ENCODE measurements at places on chromosomes 2 and 18.

DNA sequence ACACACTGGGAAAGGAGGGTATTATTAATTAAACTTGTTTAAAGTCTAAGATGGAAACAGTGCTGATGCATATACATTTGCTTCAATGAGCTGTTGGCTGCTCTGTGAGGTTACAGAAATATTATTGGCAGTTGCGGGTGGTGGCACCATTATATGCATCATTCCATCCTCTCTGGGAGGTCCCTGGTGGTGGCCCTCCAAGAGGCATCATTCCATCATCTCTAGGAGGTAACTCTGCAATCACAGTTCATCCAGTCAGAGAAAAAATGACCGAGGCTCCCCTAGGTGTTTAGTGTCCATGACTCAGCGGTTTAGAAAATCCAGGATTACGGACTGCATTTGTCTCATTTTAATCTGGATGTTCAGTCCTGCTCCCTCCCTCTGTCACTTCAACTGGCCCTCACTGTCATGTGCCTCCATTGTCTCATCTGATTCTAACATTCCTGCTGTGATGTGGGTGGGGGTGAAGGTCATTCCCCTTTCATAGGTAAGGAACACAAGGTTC is 15.4 kb downstream of the AFF3 start:
- DNase-seq = no peak

GRCh38 chr2:226891780-226892590 is 56.1 kb downstream of the RHBDD1 start:
- no peak for DNase-seq

DNA sequence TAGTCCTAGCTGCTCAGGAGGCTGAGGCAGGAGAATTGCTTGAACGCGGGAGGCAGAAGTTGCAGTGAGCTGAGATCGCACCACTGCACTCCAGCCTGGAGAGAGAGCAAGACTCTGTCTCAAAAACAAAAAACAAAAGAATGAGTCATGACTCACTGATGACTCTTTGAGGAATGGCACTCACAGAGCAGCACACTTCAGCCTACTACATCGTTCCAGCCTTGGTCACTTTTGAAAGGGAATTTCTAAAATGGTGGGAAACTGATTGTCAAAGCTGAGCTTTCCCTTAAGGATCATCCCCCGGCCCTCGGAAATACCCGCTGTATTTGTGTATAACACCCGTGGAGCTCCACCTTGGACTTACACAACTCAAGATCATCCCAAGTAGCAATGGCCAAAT is 217.3 kb upstream of the HS6ST1 start:
- DNase-seq = no peak

DNA sequence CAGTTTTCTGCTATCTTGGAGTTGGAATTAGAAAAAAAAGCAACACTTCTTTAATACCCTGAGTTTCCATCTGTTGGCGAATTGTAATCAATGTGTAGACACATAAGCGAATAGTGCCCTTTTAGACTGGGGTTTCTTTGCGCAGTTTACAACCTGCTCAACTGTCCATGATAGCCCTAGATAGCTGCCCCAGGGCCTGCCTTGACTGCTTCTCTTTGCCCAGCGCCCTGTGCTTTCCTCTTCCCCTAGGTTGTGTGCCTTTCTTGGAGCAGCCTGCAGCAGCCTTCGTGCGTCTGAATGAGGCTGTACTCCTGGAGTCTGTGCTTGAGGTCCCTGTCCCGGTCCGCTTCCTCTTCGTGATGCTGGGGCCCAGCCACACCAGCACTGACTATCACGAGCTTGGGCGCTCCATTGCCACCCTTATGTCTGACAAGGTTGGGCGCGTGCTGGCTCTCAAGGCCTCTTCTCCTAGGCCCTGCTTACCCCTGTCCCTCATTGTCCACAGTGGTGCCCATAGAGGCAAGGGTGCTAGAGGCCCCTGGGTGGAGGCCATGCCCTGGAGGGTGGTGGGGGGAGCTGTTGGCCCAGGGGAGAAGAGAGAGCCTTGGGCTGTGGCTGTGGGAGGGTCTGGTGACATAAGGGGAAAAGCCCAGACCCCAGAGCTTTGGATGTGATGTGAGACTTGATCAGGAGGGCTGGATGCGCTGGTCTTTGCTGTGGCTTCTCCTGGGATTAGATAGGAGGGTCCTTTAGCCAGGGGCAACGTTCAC is 6.9 kb downstream of the SLC4A3 start:
- DNase-seq = no peak

DNA sequence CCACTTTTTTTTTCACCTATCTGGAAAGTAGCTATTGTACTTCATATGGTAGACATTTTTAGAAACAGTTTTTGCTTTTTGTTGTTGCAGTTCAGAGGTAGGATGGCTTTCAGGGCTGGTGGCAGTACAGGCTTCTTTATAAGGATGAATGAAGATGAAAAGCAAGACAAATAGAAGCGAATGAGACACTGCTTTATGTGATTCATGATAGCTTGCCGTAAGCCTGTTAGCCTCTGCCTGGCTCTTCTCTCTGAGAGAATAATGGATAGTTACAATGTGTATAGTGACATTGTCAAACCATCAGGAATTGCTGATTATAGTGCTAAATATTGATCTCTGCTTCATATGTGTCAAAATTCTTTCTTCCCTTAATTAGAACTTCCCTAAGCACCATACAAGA is 173.7 kb downstream of the NR4A2 start:
- no peak for DNase-seq

- DNase-seq = peak; percentile 42
Measured at GRCh38 chr18:63137999-63138435, 181.6 kb downstream of the BCL2 start.

DNA sequence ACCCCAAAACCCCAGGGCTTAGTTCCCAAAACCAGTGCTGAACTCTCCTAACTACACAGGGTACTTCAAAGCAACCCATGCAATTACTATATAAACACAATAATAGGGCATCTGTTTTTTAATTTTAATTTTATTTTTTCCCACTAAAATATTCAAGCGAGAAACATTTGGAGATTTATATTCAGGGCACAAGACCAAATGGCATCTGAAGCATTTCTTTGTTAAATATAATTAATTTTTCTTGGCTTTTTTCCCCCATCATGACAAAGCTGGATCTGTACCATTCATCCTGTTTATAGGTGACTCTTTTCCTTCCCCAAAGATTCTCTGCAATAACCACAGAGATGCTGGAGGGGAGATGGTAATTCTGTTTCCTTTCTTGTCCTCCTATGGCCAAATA is 18.1 kb upstream of the HDAC4 start:
- no peak for DNase-seq

GRCh38 chr2:200791905-200792304 is 19.8 kb upstream of the BZW1 start:
- DNase-seq = no peak

GRCh38 chr2:167215595-167215994 is 327.3 kb downstream of the XIRP2 start:
- no peak for DNase-seq

- no peak for DNase-seq
Measured at GRCh38 chr2:159807183-159808031, 9.4 kb upstream of the CD302 start.

DNA sequence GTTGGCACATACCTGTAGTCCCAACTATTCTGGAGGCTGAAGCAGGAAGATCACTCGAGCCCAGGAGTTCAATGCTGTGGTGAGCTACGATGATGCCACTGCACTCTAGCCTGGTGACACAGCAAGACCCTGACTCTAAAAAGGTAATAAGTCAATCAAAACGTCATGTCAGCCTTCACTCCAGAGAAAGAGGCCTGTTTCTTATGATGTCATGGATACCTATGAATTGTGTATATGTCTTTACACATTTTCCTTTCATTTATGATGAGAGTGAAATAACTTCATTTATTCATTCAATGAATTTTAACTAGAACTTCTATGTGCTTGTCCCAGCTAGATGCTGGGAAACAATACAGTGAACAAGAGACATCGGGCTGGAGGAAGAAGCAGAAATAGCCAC is 25.0 kb upstream of the ID2 start:
- no peak for DNase-seq

DNA sequence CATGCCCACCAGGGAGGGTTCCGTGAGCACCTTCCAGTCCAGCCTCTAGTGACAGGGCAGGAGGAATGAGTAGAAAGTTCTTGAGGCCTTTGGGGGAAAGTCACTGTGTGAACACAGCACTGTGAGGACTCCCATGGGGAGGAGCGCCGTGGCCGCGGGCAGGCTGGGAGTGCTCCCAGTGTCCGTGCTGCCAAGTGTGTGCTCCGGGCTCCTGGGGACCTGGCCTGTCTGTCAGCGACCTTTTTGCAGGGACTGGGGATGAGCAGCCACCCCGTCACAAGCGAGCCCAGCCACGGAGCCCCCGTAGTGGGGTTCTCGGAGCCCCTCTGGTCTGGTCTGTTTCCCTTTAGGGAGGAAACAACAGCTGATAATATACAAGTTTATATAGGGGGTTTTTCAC is 36.8 kb downstream of the PDIA6 start:
- DNase-seq = no peak

- no peak for DNase-seq
Measured at GRCh38 chr2:34349527-34349926, 750.4 kb upstream of the FAM98A start.

DNA sequence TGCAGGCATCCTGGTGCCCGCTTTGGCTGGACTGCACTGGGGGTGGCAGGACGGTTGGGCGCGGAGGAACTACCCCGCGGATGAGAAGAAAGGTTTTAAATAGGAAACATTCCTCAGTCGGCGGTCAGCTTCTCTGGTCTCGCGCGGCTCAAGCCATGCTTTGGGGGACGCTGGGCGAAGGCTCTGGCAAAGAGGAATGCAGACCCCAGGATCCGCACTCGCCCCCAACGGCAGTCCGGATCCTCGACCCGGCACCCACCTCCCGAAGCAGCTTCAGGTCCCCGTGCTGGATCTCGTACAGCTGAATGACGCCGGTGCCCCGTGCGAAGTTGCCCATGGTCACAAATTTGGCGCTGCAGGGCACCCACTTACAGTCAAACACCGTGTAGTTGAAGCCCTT is 686 bp upstream of the PNO1 start:
- no peak for DNase-seq
